Stimulated activated CD8-positive, alpha-beta memory T cell treated with anti-CD3 and anti-CD28 coated beads, Interleukin-4, amount 100 ng/mL, for 1 hour (primary cell): ENCODE measurements at places on chromosomes 4 and X.

GRCh38 chrX:119343856-119344255 is 55.3 kb upstream of the SLC25A43 start:
- no peak for DNase-seq

DNA sequence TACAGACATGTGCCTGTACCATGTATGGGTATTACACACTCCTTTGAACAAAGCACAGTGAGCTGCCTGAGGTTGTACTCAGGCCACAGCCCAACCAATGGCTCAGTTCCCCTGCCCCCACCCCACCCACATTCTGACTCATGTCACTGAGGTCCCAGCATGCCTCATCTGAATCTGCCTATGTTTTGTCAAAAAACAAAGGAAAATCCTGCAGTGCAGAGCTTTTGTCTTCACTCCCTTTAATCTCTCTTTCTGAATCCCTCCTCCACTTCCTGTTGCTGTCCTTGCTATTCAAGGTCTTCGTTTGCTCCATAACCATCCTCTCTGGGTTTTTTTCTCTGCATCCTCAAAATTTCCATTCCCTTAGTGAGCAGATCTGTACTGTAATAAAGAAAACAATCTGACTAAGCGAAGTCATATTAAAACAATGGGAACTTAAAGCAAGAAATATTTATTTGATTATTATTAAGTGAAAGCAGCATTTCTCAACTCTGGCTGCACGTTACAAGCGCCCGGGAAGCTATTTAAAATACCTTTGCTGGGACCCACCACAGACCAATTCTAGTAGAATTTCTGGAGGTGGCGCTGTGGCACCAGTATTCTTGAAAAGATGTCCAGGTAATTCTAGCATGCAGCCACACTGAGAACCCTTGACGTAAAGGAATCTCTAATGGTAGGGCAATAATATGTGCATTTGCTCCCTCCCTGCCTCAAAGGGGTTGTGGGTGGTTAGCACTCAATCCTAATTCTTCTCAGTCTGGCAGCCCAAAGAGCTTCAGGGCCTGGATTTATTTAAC is 8.7 kb downstream of the GUCY2F start:
- DNase-seq: no peak

- peak; percentile 46 for DNase-seq
These were observed at the start of gene CAMK2D for GRCh38 chr4:113761620-113762185. Gene CAMK2D, minus strand, starts transcription at chr4:113761738. Its CDS starts 670 bp downstream, at chr4:113761068.

DNA sequence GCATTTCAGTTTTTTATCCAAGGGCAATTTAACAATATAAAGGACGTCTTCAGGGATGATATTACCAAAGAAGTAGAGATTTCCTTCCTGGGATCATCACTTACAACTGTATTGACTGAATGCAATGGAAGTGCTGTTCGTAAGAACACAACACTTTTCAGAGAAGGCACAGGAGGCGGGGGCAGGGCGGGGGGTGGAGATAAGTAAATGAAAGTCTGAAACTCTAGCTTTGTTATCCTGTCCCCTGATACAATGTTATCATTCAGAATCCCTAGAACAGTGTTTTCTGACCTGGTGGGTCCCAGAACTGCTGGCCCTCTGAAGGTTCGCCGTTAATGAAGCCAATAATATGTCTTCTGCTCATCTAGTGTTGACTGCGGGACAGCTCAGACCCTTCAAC is 124.6 kb downstream of the NSUN7 start:
- no peak for DNase-seq

DNA sequence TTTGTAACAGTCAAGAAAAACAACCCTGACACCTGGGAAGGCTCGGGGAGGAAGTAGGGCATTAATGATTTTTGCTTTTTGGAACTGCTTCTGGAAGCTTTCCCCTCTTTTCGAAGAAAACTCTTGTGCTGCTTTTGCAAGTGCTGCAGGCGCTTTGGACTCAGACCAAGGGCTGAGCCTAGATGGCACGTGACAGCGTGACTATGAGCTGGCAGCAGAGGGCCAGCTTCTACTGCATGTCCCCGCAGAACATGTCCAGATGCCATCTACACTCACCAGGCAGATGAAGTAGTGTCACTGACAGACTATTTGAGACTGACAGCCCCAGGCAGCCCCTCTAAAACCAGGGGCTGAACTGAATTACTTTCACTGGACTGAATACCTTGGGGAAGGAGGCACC is 6.2 kb downstream of the NR0B1 start:
- no peak for DNase-seq

DNA sequence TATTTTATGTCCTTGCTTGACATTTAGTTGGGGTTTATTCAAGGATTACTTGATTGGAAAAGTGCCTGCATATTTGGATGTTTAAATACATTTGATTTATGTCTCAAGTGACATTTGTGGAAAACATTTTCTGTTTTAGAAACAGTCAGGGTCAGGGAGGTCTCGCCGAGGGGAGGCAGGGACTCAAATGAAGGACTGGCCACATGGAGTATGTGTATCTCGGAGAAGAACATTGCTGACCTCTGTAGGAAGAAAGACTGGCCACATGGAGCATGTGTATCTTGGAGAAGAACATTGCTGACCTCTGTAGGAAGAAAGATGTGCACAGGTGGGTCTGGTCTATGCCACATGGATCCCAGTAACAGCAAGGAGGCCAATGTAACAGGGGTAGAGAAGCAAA is 233.6 kb downstream of the TRIML1 start:
- DNase-seq: no peak

DNA sequence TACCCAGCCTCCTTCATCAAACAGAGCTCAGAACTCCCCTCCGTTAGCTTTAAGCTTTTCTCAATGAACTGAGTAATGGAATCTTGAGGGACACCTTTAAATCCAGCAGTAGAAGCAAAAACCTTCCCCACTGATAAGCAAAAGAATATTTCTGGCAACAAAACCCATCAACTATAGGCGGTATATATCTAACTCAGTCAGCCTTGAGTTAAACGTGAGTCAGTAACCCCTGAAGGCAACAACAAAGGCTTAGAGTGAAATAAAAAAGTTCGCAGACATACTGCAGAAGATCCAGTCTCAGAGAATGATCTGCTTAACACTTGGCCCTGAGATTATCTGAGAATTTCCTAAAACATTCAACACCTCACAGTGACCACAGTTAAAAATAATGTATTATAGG is 77.2 kb downstream of the DMD start:
- DNase-seq: no peak

- no peak for DNase-seq
These were observed 120.0 kb upstream of the SORBS2 start for GRCh38 chr4:185931986-185932385.

- no peak for DNase-seq
These were observed 1.5 kb downstream of the IRF2 start for GRCh38 chr4:184472614-184473498.

GRCh38 chrX:148874636-148875246 is 374.3 kb downstream of the AFF2 start:
- no peak for DNase-seq

- DNase-seq: no peak
These were observed 64.9 kb downstream of the POLR2B start for GRCh38 chr4:57043347-57044251.

DNA sequence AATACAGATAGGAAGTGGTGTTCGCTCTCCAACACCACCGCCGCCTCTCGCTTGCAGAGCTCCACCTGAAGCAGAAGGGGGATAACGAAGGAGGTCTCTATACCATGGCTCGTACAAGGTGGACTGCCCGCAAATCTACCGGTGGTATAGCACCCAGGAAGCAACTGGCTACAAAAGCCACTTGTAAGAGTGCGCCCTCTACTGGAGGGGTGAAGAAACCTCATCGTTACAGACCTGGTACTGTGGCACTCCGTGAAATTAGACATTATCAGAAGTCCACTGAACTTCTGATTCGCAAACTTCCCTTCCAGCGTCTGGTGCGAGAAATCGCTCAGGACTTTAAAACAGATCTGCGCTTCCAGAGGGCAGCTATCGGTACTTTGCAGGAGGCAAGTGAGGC is 5.2 kb upstream of the BMP15 start:
- DNase-seq: no peak

DNA sequence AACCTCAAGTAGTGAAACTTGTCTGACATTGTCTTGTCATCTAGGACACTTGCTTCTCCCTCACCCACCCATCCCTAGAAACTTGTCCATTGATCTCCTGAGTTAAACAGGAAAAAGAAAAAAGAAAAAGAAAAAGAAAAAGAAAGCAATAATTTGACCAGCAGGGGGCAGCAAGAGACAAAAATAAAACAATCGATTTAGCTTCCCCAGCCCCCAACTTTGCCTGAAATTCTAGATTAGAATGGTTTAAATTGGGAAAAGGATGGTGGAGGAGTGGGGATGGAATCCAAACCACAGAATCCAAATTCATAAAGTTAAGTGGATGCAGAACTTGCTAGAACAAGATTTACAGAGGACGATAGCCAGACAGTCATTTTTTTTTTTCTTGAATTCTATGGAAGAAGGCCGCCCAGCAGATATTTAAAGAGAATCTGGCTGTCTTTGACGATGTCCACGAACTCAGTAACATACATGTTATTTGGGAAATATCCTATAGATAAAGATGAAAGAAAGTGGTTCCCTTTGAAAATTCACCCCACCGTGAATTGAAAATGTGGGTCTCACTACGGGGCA is 282.9 kb downstream of the USP46 start:
- DNase-seq: no peak

GRCh38 chr4:71860643-71861042 is 76.8 kb upstream of the GC start:
- DNase-seq: no peak

DNA sequence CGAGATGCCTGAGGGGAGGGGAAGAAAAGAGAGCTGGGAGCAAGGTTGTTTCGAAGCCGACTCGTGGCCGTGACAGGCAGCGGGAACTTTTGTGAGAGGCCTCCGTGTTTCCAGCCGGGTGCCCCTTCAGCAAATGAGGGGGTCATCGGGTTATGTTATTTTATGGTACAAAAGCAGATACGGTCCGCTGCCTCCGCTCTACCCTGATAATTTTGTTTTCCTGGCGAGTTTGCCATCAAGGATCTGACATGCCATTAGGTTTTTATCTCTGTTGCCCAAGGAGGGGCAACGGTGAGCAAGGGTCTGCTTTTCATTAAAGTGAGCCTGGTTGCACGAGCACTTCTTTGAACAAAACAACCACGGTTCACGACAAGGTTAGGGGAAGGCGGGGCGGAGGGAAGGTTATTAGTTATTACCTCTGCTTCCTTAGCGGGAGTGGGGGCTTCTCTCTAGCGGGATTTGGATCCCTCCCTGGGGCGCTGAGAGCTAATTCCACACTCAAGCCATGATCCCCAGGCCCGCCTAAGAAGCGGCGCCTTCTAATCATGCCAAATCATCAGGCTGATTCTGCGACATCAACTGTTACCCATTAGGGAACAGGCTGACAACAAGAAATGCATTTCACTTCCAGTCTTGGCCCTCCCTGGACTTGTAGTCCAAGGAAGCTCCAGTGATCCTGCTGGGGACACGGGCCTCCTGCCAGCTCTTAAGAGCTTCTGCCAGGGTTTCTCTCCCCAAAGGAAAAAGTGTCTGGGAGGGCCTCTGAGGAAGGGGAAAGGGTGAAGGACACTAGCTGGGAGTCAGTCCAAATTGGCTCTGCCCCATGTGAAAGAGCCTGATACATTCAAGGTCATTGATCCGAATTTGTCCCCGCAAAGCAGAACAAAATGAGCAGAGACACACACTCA is 617.7 kb downstream of the MID1IP1 start:
- DNase-seq: no peak

GRCh38 chrX:40467454-40467853 is 113.3 kb upstream of the ATP6AP2 start:
- no peak for DNase-seq

- peak; percentile 9 for DNase-seq
These were observed 30.6 kb upstream of the IL9R start for GRCh38 chrX:155966876-155967275.

GRCh38 chr4:141395919-141396318 is 175.2 kb downstream of the ZNF330 start:
- DNase-seq: no peak

GRCh38 chr4:112173593-112174558 is 28.6 kb downstream of the FAM241A start:
- no peak for DNase-seq

DNA sequence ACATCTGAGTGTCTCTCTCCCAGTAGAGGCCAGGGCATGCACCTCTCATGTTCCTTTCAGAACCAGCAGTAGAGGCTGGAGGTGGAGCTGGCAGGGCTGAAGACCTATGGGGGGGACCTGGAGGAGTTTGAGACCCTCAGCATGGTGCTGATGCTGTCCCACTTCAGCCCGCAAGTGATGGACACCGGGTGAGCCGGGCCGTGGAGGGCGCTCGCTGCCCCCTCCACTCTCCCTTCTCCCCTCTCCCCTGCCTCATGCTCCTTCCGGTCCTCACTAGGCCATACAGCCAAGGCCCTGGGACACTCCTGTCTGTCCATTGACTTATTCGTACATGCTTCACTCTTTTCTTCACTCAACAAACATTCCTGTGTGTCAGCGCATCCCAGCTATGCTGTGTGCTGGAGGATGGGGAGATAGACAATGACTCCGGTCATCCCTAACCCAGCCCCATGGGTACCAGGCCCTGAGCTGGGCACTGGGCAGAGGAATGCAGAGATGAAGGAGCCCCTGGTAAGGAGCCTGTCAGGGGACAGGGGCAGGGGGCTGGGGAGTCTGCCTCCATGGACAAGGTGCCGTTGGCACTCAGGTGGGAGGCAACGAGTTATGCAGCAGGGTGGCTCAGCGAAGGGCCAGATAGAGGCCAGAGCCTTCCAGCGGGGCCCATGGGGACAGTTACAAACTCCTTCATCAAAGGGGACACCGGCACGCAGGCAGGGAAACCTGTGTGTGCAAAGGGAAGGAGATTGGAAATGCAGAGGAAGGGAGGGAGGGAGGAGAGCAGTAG is 28.4 kb upstream of the WFS1 start:
- no peak for DNase-seq

DNA sequence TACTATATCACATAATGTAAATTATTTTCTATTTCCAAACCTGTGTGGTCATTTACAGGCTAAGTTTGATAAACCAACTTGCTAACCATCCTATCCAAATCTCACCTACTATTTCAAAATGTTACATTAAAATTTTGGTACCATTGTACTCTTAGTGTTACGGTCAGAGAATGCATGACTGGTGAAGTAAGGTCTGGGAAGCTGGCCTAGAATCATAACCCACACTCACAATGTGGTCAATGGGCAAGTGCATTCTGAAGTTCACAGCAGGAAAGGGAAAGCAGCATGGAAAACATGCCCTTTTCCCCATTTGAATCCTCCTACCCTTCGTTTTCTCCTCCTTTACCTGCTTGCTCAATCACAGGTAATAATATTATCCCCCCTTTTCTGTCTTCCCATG is 54.4 kb downstream of the PPP3CA start:
- no peak for DNase-seq

GRCh38 chr4:74659576-74660411 is 134.5 kb downstream of the BTC start:
- DNase-seq: no peak

DNA sequence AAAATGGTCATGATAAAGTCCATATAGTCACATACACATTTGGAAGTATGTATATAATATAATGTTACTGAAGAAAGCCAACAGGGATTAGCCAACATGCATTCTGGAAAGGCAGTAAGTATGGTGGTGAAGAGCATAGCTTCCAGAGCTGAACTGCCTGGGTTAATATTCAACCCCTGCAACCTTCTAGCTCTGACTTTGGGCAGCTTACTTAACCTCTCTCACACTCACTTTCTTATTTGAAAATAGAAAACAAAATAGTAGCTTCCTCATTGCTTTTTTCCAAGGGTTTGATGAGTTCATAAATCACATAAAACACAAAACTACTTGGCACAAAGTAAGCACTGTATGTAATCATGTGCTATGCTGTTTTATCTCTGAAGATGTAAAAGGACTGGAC is 216.4 kb downstream of the CHIC2 start:
- no peak for DNase-seq

- no peak for DNase-seq
These were observed 1390.5 kb upstream of the TENM3 start for GRCh38 chr4:180852738-180853137.

- DNase-seq: no peak
These were observed 206.5 kb upstream of the PDE5A start for GRCh38 chr4:119834906-119835612.
